Activated T-cell treated with anti-CD3 and anti-CD28 coated beads, Interleukin-2, amount 50 U/mL, for 72 hours (primary cell): ENCODE measurements at places on chromosomes 5 and 9. TPM values are rescaled to one million over a fixed set of nuclear protein-coding genes. Genes with fewer than 3 reads are reported as not detected.

DNA sequence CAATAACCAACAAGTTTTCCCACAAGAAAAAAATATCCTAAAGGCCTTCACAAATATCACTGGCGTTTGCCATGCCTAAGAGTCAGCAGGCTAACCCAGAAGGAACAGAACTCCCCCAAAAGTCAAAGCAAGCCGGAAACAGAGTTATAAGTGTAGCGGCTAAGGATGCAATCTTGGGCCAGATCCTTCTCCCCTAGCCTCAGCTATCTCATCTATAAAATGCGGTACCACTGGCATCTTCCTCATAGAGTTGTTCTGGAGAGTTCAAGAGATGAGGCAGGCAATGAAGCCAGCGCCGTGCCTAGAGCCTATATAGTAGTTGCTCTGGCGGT is 632 bp downstream of the DPM2 start:
- DNase-seq = no peak
- peaks cover 14% of the 10 kb centered on the region for H3K36me3 ChIP-seq

GRCh38 chr5:36528588-36528987 is 77.8 kb upstream of the SLC1A3 start:
- no peaks in the 10 kb centered on the region for H3K4me1 ChIP-seq
- no peak for DNase-seq
- H3K27me3 ChIP-seq = peaks cover 4% of the 10 kb centered on the region
- no peak overlapping the region for H3K4me3 ChIP-seq
- H3K27ac ChIP-seq = no peak overlapping the region

- DNase-seq = no peak
- H3K27ac ChIP-seq = no peak overlapping the region
- H3K36me3 ChIP-seq = peaks cover 49% of the 10 kb centered on the region
- H3K27me3 ChIP-seq = no peaks in the 10 kb centered on the region
Observed at GRCh38 chr5:172064358-172064757, 57.9 kb upstream of the FBXW11 start.

NMUR2 gene
- not detected for total RNA-seq

DIRAS2 gene
- 0.05 TPM for total RNA-seq

GRCh38 chr9:18747595-18747994 is 273.6 kb downstream of the ADAMTSL1 start:
- no peaks in the 10 kb centered on the region for H3K4me1 ChIP-seq
- H3K4me3 ChIP-seq = no peak overlapping the region
- DNase-seq = no peak
- no peak overlapping the region for H3K27ac ChIP-seq
- H3K36me3 ChIP-seq = no peaks in the 10 kb centered on the region

DNA sequence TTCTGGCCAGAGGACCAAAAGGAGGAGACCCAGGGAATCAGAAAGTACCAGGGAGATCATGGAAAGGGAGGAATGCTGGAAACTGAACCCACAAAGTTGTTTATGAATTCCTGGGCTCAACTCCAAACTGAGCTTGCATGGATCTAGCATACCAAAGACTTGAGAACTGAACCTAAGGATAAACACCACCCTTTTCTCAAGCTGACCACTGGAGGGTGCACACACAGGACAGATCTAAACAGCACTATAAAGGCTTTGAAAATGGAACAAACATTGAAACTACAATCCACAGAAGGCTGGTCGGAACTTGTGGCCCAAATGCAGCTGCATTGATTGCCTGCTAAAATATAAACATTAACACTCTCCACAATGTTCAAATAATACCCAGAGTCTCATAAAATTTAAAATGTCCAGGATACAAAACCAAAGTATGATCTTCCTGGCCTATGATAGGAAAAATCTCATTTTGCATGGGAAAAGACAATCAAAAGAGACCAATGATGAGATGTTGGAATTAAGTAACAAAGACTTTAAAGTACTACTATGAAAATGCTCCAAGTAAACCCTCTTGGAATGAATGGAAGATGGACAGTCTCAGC is 15.6 kb upstream of the IRF1 start:
- no peak for DNase-seq
- H3K27ac ChIP-seq = no peak overlapping the region
- no peak overlapping the region for H3K4me3 ChIP-seq

DNA sequence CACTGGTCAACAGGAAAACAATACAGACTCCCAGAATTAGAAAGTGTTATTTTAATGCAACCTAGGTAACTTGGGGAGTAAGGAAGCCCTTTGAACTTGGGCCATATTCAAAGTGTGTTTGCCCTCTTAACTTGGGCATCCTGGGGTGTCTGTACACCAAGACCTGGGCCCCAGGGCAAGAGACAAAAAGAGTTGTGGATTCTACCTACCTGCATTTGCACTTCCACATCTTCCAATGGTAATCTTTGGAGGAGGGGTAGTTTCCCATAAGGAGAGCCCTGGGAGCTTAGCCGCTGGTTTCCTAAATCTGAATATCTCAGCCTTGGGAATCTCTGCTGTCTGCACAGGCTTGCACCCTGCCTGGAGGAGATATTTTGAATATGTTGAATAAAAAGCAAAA is 8.5 kb downstream of the WNT8A start:
- DNase-seq = no peak
- H3K36me3 ChIP-seq = no peaks in the 10 kb centered on the region
- peaks cover 48% of the 10 kb centered on the region for H3K4me1 ChIP-seq
- no peak overlapping the region for H3K27ac ChIP-seq
- no peak overlapping the region for H3K4me3 ChIP-seq

DNA sequence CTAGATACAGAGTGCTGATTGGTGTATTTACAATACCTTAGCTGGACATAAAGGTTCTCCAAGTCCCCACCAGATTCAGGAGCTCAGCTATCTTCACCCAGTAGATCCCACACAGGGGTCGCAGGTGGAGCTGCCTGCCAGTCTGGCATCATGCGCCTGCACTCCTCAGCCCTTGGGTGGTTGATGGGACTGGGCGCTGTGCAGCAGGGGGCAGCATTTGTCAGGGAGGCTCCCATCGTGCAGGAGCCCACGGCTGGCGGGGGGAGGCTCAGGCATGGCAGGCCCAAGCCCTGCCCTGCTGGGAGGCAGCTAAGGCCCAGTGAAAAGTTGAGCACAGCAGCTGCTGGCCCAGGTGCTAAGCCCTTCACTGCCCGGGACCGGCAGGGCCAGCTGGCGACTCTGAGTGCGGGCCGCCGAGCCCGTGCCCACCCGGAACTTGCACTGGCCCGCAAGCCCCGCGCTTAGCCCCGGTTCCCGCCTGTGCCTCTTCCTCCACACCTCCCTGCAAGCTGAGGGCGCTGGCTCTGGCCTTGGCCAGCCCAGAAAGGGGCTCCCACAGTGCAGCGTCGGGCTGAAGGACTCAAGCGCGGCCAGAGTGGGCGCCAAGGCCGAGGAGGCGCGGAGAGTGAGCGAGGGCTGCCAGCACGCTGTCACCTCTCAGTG is 314.1 kb upstream of the ATP10B start:
- H3K27ac ChIP-seq = no peak overlapping the region
- H3K4me3 ChIP-seq = no peak overlapping the region
- H3K27me3 ChIP-seq = no peaks in the 10 kb centered on the region
- DNase-seq = no peak
- H3K4me1 ChIP-seq = no peaks in the 10 kb centered on the region

SETX gene
- total RNA-seq = 53.7 TPM

CCL19 gene
- total RNA-seq = not detected

ELOVL7 gene
- 5.9 TPM for total RNA-seq

- DNase-seq = no peak
- H3K4me3 ChIP-seq = no peak overlapping the region
- no peaks in the 10 kb centered on the region for H3K27me3 ChIP-seq
- H3K4me1 ChIP-seq = no peaks in the 10 kb centered on the region
- H3K36me3 ChIP-seq = no peaks in the 10 kb centered on the region
Observed at GRCh38 chr5:77987988-77988387, 211.8 kb upstream of the TBCA start.

DNA sequence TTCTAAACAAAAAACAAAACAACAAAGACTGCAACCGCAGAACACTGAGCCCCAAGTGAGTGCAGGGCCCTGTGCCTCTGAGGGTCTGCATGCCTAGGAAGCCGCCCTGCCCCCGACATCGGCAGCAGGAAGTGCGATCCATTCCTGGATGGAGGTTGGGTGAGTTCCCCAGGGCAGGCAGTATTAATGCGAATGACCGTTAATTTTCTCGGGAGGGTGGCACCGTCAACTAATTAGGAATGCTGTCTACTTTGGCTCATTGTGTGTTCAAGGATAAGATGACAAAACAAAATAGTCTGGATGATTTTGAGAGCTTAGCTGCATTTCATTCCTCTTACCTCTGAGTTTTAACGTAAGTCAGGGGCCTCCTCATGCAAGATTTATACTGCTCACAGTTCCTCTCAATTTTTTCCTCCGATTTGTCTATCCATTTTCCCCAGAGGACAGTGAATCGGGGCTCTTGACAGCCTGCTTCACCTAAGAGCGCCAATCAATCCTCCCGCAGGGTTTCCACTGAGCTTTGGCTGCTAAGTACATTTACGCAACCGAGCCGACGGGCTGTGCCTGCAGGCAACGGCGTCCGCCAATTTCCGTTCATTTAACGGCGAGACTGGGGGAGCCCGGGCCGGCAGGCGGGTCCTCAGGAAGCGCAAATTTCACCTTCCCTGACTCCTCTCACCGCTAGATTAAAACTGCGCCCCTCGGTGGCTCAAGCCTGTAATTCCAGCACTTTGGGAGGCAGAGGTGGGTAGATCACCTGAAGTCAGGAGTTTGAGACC is 2.9 kb upstream of the NXNL2 start:
- peaks cover 2% of the 10 kb centered on the region for H3K36me3 ChIP-seq
- no peak overlapping the region for H3K4me3 ChIP-seq
- peaks cover 60% of the 10 kb centered on the region for H3K27me3 ChIP-seq
- no peak for DNase-seq
- no peak overlapping the region for H3K27ac ChIP-seq
- H3K4me1 ChIP-seq = peaks cover 10% of the 10 kb centered on the region

DNA sequence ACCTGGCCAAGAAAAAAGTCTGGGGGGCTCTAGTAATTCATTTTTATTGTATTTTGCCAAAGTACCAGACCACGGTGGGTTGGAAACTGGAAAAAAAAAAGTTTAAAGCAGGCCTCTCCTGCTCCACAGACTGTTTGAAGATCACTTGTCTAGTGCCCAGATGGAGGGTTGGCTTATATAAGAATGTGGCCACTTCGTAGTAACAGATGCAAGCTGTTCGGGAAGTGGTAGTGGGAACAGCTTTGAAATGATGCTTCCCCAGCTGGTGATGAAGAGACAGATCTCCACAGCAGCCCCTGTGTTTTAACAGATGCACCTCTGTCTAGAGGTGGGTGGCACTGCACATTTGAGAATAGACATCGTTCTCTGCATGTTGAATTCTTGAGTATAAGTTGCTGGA is 54.3 kb upstream of the DMRT3 start:
- no peak for DNase-seq
- no peak overlapping the region for H3K27ac ChIP-seq
- H3K36me3 ChIP-seq = no peaks in the 10 kb centered on the region
- H3K27me3 ChIP-seq = peaks cover 13% of the 10 kb centered on the region

DNA sequence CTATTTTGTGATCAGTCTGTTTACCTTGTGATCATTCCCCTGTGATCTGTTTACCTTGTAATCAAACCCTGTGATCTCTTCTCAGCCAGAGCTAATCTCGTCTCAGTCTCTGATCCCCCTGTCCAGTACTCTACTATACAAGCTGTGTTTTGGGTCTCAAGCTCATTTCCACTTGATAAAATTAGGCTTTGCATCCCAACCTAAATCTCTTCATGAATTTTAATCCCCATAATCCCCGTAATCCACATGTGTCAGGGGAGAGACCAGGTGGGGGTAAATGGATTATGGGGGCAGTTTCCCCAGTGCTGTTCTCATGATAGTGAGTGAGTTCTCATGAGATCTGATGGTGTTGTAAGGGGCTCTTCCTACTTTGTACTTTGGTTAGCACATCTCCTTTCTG is 157.2 kb downstream of the PRR16 start:
- no peaks in the 10 kb centered on the region for H3K36me3 ChIP-seq
- H3K27me3 ChIP-seq = no peaks in the 10 kb centered on the region
- peaks cover 8% of the 10 kb centered on the region for H3K4me1 ChIP-seq
- DNase-seq = no peak
- no peak overlapping the region for H3K27ac ChIP-seq

IFNK gene
- total RNA-seq = not detected

DNA sequence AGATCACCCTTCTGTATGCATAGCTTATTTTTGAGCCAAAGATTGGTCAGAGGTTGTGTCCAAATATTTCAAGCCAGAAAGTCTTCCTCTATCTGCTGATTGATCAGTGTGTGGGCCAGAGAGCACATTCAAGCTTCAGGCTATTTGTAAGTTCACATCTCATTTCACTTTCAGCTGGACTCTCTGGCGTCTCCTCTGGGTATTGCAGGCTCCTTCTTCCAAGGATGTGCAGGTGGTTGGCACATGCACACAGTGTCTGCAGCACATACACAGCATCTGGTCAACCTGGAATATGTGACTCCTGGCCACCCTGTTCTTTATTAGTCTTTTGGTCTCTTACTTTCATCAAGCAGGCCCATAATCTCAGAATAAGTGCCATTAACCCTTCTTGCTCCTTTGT is 516.1 kb downstream of the ANXA1 start:
- H3K4me3 ChIP-seq = no peak overlapping the region
- no peak overlapping the region for H3K27ac ChIP-seq
- H3K36me3 ChIP-seq = no peaks in the 10 kb centered on the region
- no peaks in the 10 kb centered on the region for H3K27me3 ChIP-seq

DNA sequence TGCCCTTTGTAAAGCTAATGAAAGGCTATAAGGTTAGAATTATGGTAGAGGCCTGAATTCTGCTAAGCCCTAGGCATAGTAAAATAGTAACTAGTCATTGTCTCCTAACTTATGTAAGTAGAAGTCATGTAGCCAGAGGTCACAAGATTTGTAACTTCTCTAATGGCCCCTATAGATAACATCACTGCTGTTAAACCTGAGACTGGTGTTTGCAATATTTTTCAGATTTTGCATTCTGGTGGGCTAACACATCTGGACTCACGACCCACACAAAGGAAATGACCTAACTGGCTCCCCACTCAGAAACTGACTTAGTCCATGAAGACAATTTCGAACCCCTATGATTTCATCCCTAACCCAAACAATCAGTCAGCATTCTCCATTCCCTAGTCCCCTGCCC is 37.2 kb upstream of the TTC39B start:
- H3K36me3 ChIP-seq = no peaks in the 10 kb centered on the region
- no peak overlapping the region for H3K27ac ChIP-seq
- no peak overlapping the region for H3K4me3 ChIP-seq
- DNase-seq = no peak
- no peaks in the 10 kb centered on the region for H3K27me3 ChIP-seq

TYRP1 gene
- total RNA-seq = not detected

GRCh38 chr5:171980792-171981191 is 25.6 kb downstream of the FBXW11 start:
- peaks cover 58% of the 10 kb centered on the region for H3K4me1 ChIP-seq
- no peak for DNase-seq
- H3K36me3 ChIP-seq = peaks cover 33% of the 10 kb centered on the region
- H3K4me3 ChIP-seq = no peak overlapping the region
- H3K27ac ChIP-seq = no peak overlapping the region

C5orf46 gene
- total RNA-seq = not detected

ABLIM3 gene
- 0.14 TPM for total RNA-seq

- H3K4me1 ChIP-seq = peaks cover 16% of the 10 kb centered on the region
- no peaks in the 10 kb centered on the region for H3K27me3 ChIP-seq
- peaks cover 2% of the 10 kb centered on the region for H3K36me3 ChIP-seq
- no peak overlapping the region for H3K4me3 ChIP-seq
- no peak for DNase-seq
- H3K27ac ChIP-seq = no peak overlapping the region
Observed at GRCh38 chr9:87542141-87542540, 44.5 kb downstream of the DAPK1 start.

ZDHHC21 gene
- total RNA-seq = 7.4 TPM

FOXD4L3 gene
- not detected for total RNA-seq

FOXD4L6 gene
- not detected for total RNA-seq

HAPLN1 gene
- total RNA-seq = not detected
